ENCODE measurements at places on chromosomes 1 and 21.

GRCh38 chr1:86636898-86637297 lies 67.5 kb upstream of the SH3GLB1 start:
- no peak for DNase-seq

GRCh38 chr1:212949771-212950170 lies 570 bp upstream of the VASH2 start:
- DNase-seq, result no peak

DNA sequence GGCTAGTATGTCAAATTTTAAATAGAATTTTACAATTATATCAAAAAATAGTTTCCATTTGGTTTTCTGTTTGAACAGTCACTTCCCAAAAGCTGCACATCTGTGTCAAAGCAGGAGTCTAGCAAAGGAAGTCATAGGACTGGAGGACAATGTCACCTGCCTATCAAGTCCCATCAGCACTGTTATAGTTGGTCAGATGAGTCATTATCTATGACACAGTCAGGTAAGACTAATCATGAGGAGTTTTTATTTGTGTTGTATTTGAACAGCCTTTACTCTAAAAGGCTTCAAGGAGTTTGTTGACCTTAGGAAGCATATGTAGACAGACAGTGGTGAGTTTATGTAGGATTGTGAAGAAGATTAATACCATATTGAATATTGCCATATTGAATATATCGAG lies 74.2 kb upstream of the QSOX1 start:
- no peak for DNase-seq

DNA sequence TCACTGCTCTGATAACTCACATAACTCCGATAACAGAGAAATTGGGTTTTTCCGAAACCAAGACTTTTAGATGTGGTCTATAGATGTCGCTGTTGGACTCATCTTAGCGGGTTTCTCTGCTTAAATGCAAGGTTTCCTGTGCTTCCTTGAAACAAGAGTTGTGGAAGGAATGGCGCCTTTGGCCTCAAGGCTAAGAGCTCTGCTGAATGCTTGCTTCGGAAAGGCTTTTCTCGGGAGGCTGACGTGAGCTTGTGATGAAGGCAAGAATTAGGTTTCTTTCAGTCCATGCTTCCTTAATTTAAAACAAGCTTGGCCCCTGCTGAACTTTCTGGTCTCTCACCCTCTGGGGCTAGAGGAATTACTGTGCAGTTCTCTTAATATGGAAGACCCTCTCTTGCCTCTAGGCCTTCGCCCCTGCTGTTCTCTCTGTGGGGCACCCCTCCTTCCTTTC lies 113.5 kb downstream of the MAP3K21 start:
- DNase-seq, result peak; percentile 87

DNA sequence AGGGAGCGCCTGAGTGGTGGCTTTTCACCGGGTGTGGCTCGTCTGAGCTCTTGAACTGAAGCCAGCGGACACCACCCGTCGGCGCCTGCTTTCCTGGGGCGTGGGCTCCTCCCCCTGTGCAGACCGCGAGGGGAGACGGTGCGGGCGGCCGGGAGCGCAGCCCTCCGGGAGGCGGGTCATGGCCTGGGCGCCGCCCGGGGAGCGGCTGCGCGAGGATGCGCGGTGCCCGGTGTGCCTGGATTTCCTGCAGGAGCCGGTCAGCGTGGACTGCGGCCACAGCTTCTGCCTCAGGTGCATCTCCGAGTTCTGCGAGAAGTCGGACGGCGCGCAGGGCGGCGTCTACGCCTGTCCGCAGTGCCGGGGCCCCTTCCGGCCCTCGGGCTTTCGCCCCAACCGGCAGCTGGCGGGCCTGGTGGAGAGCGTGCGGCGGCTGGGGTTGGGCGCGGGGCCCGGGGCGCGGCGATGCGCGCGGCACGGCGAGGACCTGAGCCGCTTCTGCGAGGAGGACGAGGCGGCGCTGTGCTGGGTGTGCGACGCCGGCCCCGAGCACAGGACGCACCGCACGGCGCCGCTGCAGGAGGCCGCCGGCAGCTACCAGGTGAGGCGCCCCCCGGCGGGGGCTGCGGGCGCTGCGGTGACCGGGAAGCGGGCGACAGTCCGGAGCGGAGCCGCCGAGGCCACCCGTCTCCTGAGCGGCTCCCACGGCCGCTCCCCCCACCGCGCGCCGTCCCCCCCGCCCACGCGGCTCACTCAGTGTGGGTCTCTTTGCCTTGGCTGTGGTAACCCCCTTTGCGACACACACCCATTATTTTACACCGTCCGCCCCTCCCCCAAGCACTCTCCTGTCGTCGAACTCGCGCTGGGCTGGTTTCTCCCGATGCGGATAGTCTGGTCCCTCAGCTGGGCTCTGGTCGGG lies at the start of gene TRIM58:
Gene TRIM58 (plus strand): TSS at position 119 of the 916 bp plus-strand sequence. CDS start 60 bp downstream, at position 179.
- DNase-seq, result no peak

- peak; percentile 25 for DNase-seq
Observed at GRCh38 chr1:218945050-218945449, 228.6 kb upstream of the LYPLAL1 start.

DNA sequence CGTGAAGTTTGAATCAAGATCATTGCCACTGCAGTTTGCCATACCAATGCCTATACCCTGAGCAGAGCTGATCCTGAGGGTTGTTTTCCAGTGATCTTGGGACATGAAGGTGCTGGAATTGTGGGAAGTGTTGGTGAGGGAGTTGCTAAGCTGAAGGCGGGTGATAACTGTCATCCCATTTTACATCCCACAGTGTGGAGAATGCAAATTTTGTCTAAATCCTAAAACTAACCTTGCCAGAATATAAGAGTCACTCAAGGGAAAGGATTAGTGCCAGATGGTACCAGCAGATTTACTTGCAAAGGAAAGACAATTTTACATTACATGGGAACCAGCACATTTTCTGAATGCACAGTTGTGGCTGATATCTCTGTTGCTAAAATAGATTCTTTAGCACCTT lies 78.6 kb downstream of the FMN2 start:
- DNase-seq, result no peak

DNA sequence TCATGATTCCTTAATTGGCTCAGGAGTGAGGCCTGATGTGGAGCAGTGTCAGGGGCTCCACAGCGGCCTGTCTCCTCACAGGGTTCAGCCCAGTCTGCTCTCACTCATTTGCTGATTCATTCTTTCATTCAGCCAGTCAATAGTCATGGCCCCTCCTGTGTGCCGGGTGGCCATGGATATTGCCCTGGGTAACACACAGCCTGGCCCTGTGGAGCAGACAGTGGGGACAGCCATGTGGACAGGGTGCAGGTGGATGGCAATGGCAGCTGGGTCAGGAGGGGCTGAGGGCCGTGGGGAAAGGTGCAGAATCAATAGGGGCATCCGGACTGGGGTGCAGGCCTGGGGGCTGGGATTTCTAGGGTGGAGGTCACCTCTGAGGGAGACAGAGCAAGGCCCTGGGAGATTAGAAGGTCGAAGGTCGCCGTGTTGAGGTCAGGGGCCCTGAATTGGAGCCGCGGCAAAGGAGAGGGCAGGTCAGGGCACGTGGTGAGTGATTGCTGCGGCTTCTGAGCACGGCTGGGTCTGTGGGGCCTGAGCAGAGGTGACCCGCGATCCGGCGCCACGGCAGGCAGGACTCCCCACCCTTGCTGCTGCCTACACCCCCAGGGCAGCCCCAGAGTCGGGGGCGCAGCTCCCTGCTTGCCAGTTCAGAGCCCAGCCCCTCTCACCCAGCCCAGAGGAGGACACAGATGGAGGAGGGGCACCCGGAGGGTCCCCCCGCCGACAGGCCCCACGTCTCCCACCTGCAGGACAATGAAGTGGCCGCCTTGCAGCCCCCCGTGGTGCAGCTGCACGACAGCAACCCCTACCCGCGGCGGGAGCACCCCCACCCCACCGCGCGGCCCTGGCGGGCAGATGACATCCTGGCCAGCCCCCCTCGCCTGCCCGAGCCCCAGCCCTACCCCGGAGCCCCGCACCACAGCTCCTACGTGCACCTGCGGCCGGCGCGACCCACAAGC lies 33.4 kb downstream of the SLC19A1 start:
- peak; percentile 26 for DNase-seq

DNA sequence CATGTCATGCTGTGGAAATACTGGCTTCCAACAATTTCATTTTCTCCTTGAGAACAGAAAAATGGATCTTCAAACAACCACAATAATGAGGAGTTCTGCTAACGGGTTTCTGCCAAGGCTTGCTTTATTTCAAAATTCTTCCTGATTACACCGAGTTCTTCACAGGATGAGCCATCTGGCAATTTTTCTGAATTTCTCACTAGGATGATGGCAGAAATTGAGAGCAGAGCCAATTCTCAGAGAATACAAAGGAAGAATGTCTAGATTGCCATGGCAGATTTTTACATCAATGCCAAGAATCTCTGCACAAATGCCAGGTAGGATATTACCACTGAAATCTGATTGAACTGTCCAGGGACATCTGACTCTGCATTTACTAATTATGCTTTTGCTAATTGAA lies 619.0 kb upstream of the CHRM3 start:
- DNase-seq, result no peak

- DNase-seq, result peak; percentile 1
Observed at GRCh38 chr1:85612704-85613361, 32.3 kb downstream of the CCN1 start.

DNA sequence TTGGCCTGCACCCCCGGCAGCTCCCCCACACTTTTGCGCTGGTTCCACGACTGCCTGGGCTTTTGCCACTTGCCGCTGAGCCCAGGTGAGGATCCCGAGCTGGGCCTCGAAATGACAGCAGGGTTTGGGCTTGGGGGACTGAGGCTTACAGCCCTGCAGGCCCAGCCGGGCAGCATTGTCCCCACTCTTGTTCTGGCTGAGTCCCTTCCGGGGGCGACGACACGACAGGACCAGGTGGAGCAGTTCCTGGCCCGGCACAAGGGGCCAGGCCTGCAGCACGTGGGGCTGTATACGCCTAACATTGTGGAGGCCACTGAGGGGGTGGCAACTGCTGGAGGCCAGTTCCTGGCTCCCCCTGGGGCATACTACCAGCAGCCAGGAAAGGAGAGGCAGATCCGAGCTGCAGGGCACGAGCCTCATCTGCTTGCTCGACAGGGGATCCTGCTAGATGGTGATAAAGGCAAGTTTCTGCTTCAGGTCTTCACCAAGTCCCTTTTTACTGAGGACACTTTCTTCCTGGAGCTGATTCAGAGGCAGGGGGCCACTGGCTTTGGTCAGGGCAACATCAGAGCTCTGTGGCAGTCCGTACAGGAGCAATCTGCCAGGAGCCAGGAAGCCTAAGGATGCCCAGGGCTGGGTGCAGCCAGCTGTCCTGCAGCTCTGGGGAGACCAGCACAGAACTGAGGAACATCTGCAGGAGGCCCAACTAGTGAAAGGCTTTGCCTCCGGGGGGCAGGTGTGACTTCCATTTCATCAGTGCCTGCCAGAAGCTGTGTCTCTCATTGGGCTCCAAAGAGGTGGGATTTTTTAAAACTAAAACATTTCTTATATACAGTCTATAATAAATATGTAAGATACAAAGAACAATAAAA lies 1.2 kb downstream of the HPDL start:
- DNase-seq, result peak; percentile 65

GRCh38 chr1:167904652-167905130 lies 9.2 kb downstream of the ADCY10 start:
- peak; percentile 70 for DNase-seq

DNA sequence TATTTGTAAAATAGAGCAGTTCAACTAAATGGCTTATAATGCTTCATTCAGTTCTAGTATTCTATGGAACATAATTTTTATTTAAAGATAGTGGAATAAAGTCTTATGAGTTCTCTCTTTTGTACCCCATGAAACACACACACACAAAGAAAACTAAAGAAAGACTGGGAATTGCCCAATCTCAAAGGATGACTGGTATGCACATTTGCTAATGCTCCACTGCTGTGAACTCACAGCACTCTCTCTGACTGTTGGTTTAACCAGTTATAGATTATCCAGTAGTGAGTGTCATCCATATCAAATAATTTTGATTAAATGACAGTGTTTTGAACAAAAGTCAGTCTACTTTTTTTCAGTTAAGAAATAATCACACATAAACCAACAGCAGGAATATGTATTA lies 1082.4 kb upstream of the B3GALT2 start:
- DNase-seq, result no peak

GRCh38 chr1:25580927-25581326 lies 35.7 kb upstream of the MAN1C1 start:
- DNase-seq, result peak; percentile 5

GRCh38 chr1:109485001-109485400 lies 1.3 kb downstream of the ATXN7L2 start:
- peak; percentile 47 for DNase-seq

GRCh38 chr1:155069551-155070157 lies 6.1 kb downstream of the EFNA4 start:
- peak; percentile 94 for DNase-seq

DNA sequence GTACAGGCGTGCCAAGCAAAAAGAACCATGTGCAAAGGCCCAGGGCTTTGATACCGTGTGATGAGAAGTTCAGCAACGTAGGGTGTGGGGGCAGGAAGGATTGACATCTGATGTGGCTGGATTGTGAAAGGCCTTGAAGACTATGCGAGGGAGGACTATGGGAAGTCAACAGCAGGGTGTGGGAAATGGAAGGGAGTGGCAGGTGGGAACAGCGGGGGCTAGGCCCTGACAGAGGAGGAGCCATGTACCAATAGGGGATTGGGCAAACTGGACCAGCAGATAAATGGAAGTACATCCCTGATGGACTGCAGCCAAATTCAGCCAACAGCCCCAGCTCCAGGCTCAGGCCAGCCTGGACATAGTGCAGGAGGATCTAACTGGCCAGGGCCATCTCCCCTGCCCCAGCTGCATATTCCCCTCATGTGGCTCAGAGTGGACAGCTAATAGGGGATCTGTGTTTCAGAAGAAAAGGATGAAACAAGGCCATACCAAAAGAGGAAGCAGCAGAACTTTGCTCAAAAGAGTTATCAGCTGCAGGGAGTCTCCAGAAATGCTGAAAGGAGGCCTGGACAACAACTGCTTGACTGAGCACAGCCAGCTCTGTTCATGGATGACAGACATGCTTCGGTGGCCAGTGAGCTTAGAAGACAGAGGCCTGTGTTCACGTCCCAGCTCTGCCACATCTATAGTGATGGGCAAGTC lies 140.2 kb upstream of the SGIP1 start:
- DNase-seq, result no peak

- no peak for DNase-seq
Observed at GRCh38 chr1:112862753-112863426, 93.1 kb downstream of the SLC16A1 start.

DNA sequence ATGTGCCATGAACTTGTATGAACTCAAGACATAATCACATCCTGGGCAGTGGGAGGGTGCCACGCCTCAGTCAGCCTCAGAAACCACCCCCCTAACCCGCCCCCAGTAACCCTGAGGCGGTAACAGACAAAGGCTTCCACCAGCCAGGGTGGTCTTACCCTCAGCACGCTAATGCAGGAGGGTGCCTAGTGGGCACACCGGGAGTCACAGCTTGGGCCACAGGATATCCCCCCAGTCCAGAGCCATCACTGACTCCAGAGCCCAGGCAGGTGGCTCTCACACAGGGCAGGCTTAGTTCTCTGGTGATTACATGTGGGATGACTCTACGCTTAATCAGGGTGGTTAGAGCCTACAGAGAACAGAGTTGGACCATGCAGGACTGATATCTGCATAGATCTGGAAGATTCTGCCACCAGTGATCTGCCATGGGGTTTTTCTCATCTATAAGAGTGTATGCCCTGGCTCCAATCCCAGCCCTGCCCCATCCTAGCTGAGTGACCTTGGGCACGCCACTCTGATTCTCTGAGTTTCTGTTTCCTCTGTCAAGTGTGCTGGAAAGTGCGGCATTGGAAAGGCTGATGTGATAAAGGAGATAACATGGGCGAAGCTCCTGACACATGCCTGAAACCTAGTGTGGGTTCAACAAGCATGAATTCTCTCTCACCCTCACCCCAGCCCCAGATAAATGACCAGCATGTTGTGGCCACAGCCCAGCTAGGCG lies 27.3 kb downstream of the OPTC start:
- peak; percentile 86 for DNase-seq

GRCh38 chr1:37606481-37607263 lies 10.9 kb upstream of the GNL2 start:
- no peak for DNase-seq

Data from NCI-H69 (cell line).